ENCODE measurements at places on chromosomes 11 and 22.

- DNase-seq = no peak
Measured at GRCh38 chr11:57148621-57149020, 33.1 kb upstream of the LRRC55 start.

DNA sequence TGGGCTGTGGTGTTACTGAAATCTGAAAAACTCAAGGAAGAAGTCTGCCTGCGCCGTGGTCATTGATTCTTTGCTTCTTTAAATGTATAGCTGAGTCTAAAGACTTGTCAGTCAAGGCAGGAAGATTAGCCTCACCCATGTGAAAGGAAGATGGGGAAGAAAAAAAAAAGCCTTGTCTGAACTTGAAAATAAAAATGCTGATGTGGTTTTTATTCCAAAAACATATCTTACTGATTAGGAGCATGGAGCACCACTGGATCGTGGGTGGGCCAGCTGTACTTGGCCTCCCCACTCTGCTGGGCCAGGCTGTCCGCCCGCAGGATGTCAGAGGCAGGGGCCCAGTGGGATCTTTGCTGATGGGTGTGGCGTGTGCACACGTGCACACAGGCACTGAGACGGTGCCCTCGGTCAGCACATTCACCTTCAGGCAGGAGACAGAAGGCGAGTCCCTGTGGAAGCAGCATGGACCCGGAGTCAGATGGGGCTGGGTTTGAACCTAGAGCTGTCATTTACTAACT lies 111.9 kb downstream of the WNT7B start:
- DNase-seq = no peak

DNA sequence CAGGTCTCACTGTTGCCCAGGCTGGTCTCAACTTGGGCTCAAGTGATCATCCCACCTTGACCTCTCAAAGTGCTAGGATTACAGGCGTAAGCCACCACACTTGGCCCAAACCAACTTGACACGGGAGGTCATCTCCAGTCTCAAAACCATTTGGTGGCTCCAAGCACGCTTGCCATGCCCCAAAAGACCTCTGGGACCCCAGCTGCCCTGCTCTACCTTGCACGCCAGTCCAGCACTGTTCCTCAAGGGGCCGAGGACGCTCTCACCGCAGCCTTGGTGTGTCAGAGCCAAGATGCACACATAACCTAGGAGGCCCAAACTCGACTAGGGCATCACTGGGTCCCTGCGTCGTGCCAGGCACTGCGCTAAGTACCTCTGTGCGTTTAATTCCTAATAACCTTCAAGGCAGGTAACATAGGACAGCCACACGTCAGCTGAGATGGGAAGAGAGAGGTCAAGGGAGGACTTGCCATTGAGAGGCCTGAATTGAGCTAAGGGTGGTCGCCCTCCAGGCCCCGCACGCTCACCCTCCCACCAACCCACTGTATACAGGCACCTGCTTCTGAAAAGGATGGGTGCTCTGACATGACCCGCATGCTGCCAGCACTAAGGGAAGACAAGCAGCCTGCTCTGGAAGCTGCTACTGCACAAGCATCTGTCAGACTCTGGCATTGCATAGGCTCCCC lies 4.6 kb upstream of the GAS2L1 start:
- no peak for DNase-seq

DNA sequence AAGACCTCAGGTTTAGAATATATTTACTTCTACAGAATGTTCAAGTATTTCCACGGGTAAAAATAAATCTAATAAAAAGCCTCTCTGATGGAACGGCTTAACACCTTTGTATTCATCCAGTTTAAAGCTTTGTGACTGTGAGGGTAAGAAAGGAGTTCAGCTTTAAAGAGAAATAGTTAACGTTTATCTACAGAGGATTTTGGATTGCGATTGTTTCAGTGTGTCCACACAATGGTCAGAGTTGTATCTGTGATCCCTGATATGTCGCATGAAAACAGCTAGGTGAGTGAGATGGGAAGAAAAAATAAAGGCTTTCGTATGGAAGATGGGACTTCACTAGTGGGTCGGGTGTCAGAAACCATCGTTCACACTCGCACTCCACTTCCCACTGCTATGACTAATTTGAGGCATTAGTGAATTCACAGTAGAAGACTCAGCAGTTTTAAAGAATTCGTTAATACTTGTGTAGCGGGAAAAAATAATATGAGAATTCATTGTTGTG lies 1.6 kb downstream of the APLP2 start:
- no peak for DNase-seq

DNA sequence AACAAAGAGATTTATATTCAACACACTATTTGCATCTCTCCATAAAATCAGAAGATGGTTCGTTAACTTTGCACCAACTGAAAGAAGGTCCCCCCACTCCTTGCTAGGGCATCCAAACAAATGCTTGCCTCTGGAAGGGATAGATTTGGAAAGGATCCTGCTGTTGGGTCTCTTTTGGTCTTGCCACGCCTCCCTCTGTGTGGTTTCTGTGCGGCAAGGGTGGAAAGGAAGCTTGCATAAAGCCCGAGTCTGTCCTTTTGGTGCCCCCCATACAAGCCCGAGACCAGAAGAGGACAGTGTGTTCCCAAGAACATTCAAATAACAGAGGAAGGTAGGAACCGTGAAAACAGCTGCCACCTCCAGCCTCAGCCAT lies 15.1 kb downstream of the SCGB1A1 start:
- no peak for DNase-seq

- DNase-seq = no peak
Measured at GRCh38 chr11:69884751-69885150, 65.5 kb upstream of the FGF3 start.

DNA sequence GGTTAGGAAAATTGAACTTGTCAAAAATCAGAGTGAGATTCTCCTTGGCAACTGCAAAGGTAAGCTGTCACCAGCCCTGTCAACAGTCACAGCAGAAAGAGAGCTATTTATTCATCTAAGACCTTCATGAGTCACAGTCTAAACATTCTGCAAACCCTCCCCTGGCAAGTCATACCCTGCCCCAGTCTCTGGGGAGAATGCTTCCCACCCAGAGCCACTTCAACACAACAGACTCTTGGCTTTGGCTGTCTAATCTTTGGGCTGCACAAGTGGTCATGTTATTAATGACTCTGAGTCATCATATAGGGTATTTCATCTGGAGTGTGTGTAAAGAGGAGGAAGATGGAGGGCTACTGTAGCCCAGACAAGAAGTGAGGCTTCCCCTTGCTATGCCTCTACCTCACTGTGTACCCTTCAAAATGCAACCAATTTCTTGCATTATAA lies 153.4 kb downstream of the CCDC34 start:
- DNase-seq = no peak

- no peak for DNase-seq
Measured at GRCh38 chr11:1060410-1060809, 14.3 kb upstream of the MUC2 start.

- DNase-seq = no peak
Measured at GRCh38 chr11:30447058-30447640, 124.2 kb downstream of the ARL14EP start.

DNA sequence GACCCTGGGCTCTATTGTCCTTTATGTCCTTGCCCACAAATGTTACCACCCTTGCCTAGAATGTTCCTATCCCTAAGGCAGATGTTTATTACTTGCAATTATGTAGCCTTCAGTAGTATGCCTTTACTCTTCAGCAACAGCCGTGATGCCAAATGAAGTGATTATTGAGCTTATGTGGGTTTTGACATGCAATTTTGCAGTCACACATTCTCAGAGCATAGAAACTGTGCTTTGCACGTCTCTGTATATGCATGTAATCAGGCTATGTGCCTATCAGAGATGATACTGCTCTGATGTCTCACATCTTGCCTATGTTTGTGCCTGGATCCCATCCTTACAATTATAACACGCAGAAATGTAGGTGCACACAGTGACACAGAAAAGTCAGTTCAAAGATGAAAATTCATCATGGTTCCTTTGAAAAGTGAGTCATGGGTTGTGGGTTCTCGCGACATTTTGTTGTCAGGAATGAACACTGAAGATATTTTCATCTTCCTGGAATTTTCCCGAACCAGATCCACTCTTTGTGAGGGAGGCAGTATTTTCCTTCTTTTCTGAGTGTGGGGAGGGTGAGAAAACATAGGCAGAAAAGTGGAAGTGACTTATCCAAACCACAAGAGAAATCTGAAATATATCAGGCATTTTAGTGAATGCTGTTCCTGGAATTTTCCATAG lies 81.1 kb downstream of the BMAL1 start:
- DNase-seq = no peak

- DNase-seq = no peak
Measured at GRCh38 chr11:8018484-8019313, 31.6 kb downstream of the EIF3F start.

- no peak for DNase-seq
Measured at GRCh38 chr11:72962717-72963116, 148.5 kb downstream of the ATG16L2 start.

DNA sequence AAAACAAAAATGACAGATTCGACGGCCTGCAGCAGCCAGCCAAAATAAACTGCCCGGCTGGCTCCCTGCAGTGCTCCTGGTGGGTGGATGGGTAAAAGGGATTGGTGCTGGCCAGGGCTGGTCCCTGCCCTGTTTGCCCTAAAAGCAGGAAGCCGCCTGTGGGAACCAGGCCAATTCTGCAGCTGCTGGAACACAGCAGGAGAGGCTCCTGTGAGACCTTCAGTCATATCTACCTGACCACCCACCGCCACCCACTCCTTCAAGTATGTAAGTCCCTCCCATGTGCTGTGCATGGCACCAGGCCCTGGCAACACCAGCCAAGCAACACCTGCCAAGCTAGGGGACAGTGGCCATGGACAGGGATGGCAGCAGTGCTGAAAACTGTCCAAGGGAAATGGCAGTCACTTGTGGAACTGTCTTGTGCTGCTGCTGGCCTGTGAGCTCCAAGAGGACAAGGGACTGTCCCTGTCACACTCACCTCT lies 48.7 kb upstream of the ARFGAP3 start:
- no peak for DNase-seq

DNA sequence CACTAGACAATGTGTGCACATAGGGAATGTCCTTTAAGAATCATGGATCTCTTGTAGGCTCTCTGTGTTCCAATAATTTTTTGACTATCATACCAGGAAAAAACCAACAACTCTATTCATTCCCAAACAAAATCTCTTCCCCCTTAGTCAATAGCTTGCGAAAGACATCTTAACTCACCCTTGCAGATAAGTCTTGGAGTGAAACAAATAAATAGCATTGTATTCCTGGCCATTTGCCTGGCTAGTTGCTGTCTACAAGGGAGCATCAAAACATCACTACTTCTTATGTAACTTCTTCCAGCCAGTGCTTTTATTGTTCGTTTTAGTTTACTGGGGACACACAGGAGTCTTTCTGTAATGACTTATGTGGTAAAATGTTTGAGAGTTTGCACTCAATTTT lies 29.4 kb downstream of the SCN3B start:
- DNase-seq = no peak

- DNase-seq = no peak
Measured at GRCh38 chr11:94760296-94760695, 7.9 kb upstream of the AMOTL1 start.

DNA sequence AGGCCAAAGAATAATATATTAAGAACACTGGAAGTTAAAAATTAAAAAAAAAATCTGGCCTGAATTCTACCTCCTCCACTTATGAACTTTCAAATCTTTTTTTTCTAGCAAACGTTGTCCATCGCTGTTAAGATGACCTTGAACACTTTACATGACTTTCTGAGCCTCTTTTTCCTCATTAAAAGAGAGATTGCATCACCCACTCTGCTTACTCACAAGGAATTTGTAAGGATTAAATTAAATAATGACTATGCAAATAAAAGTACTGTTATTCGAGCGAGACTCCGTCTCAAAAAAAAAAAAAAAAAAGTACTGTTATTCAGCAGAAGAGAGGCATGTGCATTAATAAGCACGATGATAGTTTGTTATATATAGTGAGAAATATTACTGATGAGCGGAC lies 285.1 kb upstream of the CCDC90B start:
- DNase-seq = no peak

DNA sequence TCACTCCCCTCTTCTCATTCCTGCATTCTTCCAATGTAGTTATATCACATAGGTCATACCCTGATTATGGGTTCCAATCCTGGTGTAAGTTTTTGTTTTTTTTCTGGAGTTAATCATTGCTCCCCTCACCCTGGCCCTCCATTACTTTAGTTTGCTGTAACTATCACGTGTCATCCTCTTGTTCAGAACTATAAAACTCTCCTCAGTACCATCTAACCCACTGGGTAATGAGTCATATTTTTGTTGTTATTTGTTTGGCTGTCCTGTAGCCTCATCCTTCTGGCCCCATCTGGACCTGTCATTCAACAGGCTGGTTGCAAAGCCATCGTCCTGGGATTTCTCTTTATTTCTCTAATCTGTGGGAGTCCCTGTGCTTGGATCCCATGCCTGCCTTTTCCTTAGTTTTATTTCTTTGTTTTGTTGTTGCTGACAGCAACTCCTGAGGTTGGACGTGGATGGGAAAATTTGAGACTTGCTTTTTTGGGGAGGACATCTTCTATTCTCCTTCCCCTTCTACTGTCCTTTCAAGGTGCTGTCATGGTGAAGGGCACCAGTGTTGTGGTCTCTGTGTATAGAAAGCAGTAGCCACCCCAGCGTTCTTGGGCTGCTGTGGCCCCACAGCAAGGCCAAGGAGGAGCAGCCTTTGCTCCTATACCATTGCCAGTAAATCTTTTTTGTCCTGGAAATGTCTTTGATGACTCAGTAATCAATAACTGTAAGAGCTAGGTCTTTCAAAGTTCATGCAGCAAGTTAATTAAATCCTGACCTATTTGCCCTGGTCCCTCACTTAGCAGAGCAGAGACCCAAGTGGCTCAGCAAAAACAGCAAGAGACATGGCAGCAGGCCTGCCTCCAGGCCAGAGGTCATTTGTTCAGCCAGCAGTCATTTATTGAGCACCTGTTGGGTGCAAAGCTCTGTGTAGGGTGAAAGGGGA lies 82.5 kb downstream of the C22orf31 start:
- no peak for DNase-seq

GRCh38 chr11:120467627-120468026 lies 43.9 kb upstream of the GRIK4 start:
- no peak for DNase-seq

- DNase-seq = no peak
Measured at GRCh38 chr11:30553521-30554110, 32.5 kb downstream of the MPPED2 start.

DNA sequence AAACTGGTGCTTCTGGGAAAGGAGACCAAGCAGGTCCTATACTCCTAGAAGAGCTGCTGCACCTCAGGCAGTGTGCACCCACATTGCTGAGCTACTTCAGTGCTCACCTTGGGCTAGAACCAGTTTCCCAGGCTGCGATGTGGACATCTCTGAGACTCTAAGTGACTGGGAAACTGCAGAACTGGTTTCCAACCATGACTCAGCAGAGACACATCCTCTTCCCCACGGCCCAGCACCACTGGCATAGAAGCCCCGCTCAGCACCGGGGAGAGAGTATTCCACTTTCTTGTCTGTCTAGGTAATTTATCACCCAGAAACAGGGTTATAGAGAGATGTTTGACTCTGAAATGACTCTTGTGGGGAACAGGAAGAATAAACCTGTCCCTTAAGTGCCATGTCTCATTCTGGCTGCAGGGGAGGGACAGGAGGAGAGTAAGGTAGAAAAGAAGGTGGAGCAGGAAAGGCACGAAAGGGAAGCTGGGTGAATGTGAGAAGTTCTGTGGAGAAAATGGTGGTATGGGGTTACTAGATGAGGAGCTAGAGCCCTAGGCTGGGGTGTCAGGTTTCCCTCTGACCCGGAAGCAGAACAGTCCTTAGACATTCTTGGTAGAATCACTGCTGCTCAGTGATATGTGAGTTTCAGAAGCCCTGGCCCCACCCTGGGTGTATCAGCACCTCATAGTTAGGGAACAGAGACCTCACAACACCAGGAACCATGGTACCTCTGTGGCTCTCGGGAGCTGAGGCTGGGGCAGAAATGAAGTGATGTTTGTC lies 340.4 kb upstream of the NCAM1 start:
- no peak for DNase-seq

- DNase-seq = no peak
Measured at GRCh38 chr11:76329084-76329648, 51.8 kb downstream of the THAP12 start.

- no peak for DNase-seq
Measured at GRCh38 chr11:122478986-122479385, 176.5 kb upstream of the UBASH3B start.
